H1 (cell line): ENCODE measurements at places on chromosomes 2 and 18.

GRCh38 chr2:168577885-168578284 lies 121.8 kb downstream of the CERS6 start:
- H3K27me3 ChIP-seq, result no peaks in the 10 kb centered on the region
- no peak for DNase-seq
- H3K4me1 ChIP-seq, result no peaks in the 10 kb centered on the region
- no peak overlapping the region for H3K4me3 ChIP-seq
- no peaks in the 10 kb centered on the region for H3K36me3 ChIP-seq

- H3K4me1 ChIP-seq, result 0 out of 2 replicates have a peak, but pooled peaks cover 2% of the 10 kb centered on the region
- no peak overlapping the region for H3K27ac ChIP-seq
- peaks cover 2% of the 10 kb centered on the region; the same call in 1 of the 2 replicates for H3K36me3 ChIP-seq
- DNase-seq, result no peak
These were observed 48.0 kb downstream of the CCDC138 start for GRCh38 chr2:108834620-108835019.

GRCh38 chr18:42011053-42011452 lies 56.0 kb downstream of the PIK3C3 start:
- no peaks in the 10 kb centered on the region for H3K27me3 ChIP-seq
- no peaks in the 10 kb centered on the region for H3K4me1 ChIP-seq

DNA sequence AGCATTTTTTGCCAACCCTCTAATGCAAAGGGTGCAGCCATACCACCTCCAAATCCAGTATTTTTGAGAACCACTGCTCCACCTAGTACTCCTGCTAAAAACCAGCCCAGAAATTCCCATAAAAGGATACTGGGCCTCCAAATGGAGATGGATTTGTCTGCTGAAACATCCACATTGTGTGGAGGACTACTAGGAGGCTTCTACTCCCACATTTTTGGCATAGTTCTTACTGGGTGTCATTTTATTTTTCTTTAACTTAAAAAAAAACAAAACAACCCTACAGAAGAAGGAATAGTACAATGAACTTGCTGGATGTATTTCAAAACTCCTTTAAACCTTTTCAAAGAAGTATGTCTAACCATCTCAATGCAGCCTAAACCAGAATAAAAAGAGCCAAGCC lies 219.2 kb downstream of the SRBD1 start:
- no peak overlapping the region for H3K27ac ChIP-seq
- H3K36me3 ChIP-seq, result peaks cover 3% of the 10 kb centered on the region; the same call in 1 of the 2 replicates
- H3K4me1 ChIP-seq, result no peaks in the 10 kb centered on the region
- no peaks in the 10 kb centered on the region for H3K27me3 ChIP-seq
- H3K4me3 ChIP-seq, result no peak overlapping the region

GRCh38 chr2:191115804-191116203 lies 35.0 kb downstream of the STAT4 start:
- no peak overlapping the region for H3K4me3 ChIP-seq
- H3K27ac ChIP-seq, result no peak overlapping the region
- DNase-seq, result no peak

DNA sequence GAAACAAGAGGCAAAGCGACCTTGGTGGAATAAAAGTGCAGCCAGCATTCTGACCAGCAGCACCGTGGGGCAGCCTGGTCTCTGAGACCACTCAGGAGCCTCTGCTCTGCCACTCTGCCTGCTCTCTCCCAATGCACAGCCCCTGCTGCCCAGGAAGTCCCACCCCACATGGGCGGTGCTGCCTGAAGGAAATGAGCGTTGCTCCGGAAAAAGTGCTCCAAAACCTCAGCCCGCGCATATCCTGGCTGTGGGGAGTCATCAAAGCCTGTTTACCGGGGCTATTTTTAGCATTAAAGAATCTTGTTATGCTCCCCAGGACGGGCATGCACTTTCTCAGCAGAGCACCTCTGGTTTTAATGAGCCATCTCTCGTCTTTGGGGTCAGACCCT lies 54.5 kb downstream of the EPAS1 start:
- DNase-seq, result no peak
- no peak overlapping the region for H3K4me3 ChIP-seq
- H3K4me1 ChIP-seq, result no peaks in the 10 kb centered on the region; the same call in 1 of the 2 replicates
- H3K27me3 ChIP-seq, result no peaks in the 10 kb centered on the region
- H3K36me3 ChIP-seq, result no peaks in the 10 kb centered on the region

DNA sequence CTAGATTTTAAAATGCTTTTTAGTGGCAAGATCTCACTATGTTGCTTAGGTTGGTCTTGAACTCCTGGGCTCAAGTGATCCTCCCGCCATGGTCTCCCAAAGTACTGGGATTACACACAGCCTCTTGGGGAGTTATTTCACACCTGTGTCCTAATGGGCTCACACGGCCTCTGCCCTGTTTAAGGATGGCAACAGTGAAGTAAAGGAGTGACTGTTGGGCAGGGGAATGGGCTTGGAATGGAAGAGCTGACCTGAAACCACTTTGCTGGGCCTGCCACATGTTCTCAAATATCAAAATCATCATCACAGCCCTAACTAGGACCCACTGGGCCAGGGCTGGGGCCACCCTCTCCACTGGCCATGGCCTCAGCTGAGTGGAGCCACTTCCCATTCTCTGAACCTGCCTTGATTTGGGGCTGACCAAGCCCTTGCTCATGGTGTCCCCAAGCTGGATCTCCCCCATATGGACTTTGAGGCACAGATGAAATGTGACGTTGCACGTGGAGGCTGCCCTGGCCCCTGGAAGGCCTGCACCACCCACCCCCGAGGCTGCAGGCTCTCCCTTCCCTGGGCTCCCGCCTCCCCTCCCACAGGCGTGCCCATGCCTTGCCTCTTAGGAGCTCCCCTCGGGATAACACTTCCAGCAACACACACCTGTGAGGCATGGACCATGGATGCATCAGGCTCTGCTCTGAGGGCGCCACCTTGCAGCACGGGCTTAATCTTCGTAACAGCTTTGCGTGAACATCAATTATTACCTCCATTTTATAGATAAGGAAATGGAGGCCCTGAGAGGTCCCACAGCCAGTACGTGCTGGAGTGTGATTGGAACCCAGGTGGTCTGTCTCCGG lies 71.8 kb upstream of the SMAD7 start:
- no peaks in the 10 kb centered on the region; the same call in 1 of the 2 replicates for H3K27me3 ChIP-seq
- H3K4me1 ChIP-seq, result peaks cover 6% of the 10 kb centered on the region; the same call in 1 of the 2 replicates
- no peak for DNase-seq
- H3K4me3 ChIP-seq, result no peak overlapping the region
- H3K36me3 ChIP-seq, result no peaks in the 10 kb centered on the region

- H3K4me3 ChIP-seq, result no peak overlapping the region
- H3K36me3 ChIP-seq, result peaks cover 2% of the 10 kb centered on the region
- H3K27ac ChIP-seq, result no peak overlapping the region
- no peaks in the 10 kb centered on the region for H3K27me3 ChIP-seq
These were observed 17.6 kb downstream of the MRPL35 start for GRCh38 chr2:86216575-86217555.

- H3K36me3 ChIP-seq, result no peaks in the 10 kb centered on the region
- H3K27ac ChIP-seq, result no peak overlapping the region
- no peak overlapping the region for H3K4me3 ChIP-seq
- H3K4me1 ChIP-seq, result no peaks in the 10 kb centered on the region
These were observed 56.5 kb upstream of the TTC39C start for GRCh38 chr18:23958036-23958435.

GRCh38 chr2:207847807-207848544 lies 78.3 kb upstream of the FZD5 start:
- peaks cover 5% of the 10 kb centered on the region for H3K4me1 ChIP-seq
- no peak for DNase-seq
- H3K27me3 ChIP-seq, result no peaks in the 10 kb centered on the region
- H3K36me3 ChIP-seq, result no peaks in the 10 kb centered on the region
- H3K27ac ChIP-seq, result no peak overlapping the region
- no peak overlapping the region for H3K4me3 ChIP-seq

- H3K4me3 ChIP-seq, result no peak overlapping the region
- no peaks in the 10 kb centered on the region for H3K36me3 ChIP-seq
- no peaks in the 10 kb centered on the region for H3K27me3 ChIP-seq
- DNase-seq, result no peak
These were observed 248.0 kb downstream of the MYCN start for GRCh38 chr2:16188261-16188890.

- no peak overlapping the region for H3K27ac ChIP-seq
- H3K4me1 ChIP-seq, result no peaks in the 10 kb centered on the region
- no peak overlapping the region for H3K4me3 ChIP-seq
- DNase-seq, result no peak
These were observed 142.2 kb upstream of the CAPN13 start for GRCh38 chr2:30949435-30949834.

DNA sequence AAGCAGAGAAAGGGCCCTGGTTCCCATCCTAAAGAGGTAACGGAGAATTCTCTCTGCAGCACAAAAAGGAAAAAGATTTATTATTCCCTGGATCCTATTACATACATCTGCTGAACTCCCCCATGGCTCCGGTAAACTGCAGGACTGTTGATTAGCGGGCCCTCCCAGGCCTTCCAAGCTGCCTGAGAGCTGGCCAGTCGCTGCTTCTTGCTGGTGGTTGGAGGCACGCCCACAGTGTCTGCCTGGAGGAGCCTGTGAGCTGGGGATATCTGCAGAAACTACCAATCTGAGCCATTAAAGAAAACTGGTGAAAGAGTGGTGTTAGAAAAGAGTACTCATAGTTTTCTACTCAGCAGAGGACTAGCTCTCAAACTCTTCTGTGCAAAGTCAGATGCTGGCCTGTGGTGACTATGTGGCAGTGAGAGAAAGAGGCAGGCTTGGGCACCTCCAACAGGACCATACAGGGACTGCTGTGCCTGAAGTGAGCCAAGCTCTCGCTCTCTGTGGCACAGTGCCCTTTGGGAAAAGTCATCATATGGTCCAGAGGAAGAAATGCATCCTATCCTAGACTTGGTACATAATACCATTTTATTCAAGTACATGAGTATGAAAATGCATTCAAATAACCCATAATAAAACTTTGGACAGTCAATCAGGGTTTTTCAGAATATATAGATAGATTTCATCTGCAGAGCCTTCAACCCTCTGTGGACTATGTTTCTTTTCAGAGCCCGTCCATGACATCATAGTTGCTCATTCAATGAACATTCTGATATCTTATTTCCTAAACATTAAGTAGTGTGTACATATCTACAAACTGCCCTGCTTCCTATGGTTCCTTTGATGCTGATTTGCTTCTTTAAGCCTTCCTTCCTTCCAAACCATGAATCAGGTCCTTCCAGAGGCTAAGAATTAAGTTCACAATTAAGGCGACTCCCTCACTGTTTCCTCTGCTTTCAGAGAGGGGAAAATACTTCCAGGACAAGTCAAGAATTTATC lies 242.0 kb upstream of the LYPD1 start:
- no peak for DNase-seq
- H3K27me3 ChIP-seq, result no peaks in the 10 kb centered on the region
- no peak overlapping the region for H3K4me3 ChIP-seq
- no peak overlapping the region for H3K27ac ChIP-seq
- H3K36me3 ChIP-seq, result no peaks in the 10 kb centered on the region

- H3K36me3 ChIP-seq, result no peaks in the 10 kb centered on the region
- no peaks in the 10 kb centered on the region for H3K4me1 ChIP-seq
- DNase-seq, result no peak
- no peak overlapping the region for H3K4me3 ChIP-seq
- no peaks in the 10 kb centered on the region for H3K27me3 ChIP-seq
These were observed 734.0 kb upstream of the CDH7 start for GRCh38 chr18:65016631-65017371.

DNA sequence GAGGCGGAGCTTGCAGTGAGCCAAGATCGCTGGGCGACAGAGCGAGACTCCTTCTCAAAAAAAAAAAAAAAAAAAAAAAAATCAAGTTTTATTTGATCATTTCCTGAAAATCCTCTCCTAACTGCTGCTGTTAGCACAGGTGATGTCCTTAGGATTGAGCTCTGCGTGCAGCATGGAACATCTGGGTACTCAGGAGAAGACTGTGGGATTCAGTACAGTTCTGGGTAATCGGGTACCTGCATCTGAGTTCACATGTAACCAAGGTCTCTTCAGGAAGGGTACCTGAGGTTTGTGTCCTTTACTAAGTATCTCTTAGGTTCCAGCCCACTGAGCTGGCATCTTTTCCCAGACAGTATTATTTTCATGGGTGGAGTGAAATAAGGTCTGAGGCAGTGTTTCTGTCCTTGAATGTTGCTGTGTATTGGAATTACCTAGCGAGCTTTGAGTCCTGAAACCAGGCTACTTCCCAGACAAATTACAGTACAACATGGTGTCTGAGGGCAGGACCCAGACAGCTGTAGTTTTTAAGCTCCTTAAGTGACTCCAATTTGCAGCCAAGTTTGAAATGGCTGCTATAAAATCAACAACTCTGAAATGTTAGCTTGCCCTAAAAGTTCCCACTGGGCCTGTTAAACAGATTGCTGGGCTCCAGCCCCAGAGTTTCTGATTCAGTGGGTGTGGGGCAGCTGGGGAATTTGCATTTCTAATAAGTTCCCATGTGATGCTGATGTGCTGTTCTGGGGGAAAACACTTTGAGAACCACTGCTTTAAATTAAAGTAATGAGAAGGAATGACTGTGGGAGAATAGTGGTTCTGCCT lies 120.5 kb downstream of the PMAIP1 start:
- H3K36me3 ChIP-seq, result no peaks in the 10 kb centered on the region
- DNase-seq, result no peak
- no peak overlapping the region for H3K27ac ChIP-seq

- no peak overlapping the region for H3K27ac ChIP-seq
- DNase-seq, result no peak
- H3K36me3 ChIP-seq, result no peaks in the 10 kb centered on the region
- H3K4me1 ChIP-seq, result no peaks in the 10 kb centered on the region
- peak overlapping the region; percentile 71 for H3K4me3 ChIP-seq
These were observed 450 bp downstream of the KCNH7 start for GRCh38 chr2:162838136-162838497.

DNA sequence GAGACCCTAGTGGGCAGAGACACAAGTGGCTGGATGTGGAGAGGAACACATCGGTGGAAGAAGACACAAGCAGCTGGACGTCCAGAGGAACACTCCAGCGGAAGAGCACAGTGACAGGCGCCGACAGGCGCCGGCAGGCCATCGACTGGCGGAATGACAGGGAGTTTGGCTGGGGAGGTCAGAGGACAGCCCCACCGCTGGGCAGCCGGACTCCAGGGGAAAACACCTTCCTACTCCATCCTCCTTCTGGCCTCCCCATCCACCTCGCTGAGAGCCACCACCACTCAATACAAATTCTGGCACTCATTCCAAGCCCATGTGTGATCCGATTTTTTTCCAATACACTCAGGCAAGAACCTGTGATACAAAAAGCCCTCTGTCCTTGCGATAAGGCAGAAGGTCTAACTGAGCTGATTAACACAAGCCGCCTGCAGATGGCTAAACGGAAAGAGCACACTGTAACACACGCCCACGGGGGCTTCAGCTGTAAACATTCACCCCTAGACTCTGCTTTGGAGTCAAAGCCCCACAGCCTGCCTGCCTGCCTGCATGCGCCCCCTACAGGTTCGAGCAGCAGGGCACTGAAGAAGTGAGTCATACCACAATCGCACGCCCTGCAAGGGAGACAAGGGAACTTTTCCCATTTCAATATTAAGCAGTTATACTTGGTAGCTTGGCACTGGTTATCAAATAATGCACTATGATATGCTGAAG lies 50.2 kb upstream of the LRP1B start:
- DNase-seq, result peak; percentile 56
- H3K36me3 ChIP-seq, result no peaks in the 10 kb centered on the region
- no peak overlapping the region for H3K4me3 ChIP-seq
- H3K27me3 ChIP-seq, result no peaks in the 10 kb centered on the region

- H3K27ac ChIP-seq, result no peak overlapping the region
- H3K36me3 ChIP-seq, result no peaks in the 10 kb centered on the region
- H3K4me1 ChIP-seq, result no peaks in the 10 kb centered on the region
- H3K27me3 ChIP-seq, result no peaks in the 10 kb centered on the region
- DNase-seq, result no peak
These were observed 445.8 kb upstream of the ACVR2A start for GRCh38 chr2:147398996-147399395.
